Posterior cingulate gyrus (tissue), 11 donors: ENCODE measurements at places on chromosomes 12 and 14.

GRCh38 chr14:60805841-60806430, 71.4 kb downstream of the MNAT1 start:
- DNase-seq: no peak

DNA sequence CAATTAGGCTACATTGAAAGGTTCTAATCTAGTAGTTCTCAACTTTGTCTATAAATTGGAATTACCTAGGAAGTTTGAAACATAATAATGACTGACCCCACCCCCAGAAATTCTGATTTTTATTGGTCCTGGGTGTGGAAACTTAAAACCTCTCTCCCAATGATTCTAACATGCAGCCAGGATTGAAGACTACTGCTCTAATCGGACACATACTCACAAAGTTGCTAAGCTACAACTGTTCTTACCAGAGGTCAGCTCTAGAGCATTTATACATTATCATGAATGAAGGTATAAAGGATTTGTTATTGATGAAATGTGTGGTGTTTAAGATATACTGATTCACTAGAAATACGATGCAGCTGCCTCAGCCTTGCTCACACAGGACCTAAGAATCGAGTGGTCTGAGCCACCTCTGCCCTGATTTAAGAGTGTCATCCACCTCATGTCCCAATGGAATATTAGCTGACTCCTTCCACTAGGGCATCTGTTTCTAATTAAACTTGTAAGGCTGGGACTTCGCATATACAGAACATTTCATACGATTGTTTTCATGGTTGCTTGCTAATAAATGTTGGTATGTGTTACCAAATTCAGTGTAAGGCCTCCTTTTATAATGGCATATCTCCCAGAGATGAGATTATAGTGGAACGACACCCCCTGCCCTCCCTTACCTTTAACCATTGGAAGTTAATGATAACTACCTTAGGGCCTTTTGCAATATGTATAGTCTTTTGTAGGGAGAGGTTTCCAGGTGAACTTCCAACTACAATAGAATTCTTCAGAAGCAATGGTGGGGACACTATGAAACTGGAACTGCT, 410.8 kb upstream of the PDE3A start:
- no peak for DNase-seq

GRCh38 chr12:67056329-67056728, 212.8 kb upstream of the CAND1 start:
- DNase-seq: no peak

DNA sequence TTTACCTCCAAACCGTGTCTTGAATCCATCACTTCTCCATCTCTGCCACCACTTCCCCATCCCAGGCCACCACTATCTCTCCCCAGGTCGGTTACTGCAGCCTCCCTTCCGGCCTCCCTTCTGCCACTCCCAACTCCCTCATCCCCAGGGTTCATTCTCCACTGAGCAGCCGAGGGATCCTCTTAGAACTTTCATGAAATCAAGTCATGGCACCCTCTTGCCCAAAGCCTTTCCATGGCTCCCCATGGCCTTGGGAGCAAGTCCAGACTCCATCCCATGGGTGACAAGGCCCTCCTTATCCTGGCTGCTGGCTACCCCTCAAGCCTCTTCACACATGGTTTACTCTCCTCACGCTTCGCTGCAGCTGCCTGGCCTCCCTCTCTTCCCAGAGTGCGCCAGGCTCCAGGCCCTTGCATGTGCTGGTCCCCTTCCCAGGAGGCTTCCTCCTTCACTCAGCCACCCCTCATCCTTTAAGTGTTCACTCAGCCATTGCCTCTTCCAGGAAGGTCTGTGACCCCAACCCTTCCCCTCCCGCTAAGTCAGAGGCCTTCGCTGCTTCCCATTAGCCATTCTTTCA, 17.9 kb upstream of the SH2B3 start:
- DNase-seq: no peak

DNA sequence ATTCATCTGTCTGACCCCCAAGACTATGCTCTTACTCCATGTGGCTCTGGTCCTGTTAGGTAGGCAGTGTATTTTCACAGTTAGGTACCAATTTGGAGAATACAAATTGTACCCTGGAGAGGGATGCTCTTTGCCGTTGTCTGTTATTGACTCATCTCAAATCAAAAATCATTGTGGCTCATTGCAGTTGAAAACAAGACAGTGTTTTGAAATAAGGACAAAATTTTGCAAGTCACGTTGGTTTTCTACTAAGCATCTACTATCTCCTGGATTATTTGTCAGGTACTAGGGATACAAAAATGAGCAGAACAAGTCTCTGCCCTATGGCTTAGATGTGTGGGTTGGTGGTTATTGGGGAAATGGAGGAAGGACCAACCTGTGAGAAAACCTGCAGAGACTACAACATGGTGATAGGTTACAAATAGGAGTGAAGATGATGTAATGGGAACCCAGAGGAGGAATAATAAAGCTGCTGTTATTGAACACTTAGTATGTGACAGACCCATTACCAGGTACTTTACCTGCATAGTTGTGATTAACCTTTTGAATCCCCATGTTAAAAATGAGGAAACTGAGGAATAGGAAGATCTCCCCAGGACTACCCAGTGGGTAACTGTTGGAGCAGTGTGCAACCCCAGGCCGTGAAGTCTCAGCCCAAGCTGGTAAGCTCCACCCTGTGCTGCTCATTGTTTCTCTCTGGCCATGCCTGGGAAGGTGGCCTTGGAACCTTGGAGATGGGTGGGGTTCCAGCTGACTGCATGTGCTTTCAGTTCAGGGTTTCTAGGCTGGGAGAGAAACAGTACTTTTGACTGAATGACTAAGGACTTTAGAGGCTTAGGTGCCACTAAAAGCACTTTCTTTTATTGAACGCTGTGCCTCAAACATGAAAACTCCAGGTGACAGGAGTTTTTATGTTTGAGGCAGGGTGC, 72.9 kb upstream of the SRSF5 start:
- DNase-seq: no peak

DNA sequence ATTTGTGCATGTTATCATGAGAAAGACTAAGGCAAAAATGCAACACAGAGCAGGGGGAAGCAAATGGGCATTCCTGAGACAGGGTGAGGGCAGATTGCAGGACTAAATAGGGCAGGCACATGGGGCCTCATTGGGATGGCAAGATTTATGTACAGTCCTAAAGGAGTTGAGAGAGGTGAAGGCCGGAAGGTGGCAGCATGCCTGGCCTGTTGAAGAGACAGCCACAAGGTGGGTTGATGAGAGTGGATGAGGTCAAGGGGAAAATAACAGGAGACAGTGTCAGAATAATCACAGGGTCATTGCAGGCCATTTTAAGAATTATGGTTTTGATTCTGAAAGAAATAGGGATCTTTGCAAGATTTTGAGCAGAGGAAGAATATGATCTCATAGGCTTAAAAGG, 21.0 kb downstream of the PAH start:
- DNase-seq: no peak

GRCh38 chr12:75960086-75960910, 71.3 kb downstream of the PHLDA1 start:
- no peak for DNase-seq

GRCh38 chr12:6538420-6539313, 4.3 kb downstream of the GAPDH start:
- DNase-seq: no peak

GRCh38 chr14:79378020-79378419, 833.3 kb downstream of the DIO2 start:
- no peak for DNase-seq

DNA sequence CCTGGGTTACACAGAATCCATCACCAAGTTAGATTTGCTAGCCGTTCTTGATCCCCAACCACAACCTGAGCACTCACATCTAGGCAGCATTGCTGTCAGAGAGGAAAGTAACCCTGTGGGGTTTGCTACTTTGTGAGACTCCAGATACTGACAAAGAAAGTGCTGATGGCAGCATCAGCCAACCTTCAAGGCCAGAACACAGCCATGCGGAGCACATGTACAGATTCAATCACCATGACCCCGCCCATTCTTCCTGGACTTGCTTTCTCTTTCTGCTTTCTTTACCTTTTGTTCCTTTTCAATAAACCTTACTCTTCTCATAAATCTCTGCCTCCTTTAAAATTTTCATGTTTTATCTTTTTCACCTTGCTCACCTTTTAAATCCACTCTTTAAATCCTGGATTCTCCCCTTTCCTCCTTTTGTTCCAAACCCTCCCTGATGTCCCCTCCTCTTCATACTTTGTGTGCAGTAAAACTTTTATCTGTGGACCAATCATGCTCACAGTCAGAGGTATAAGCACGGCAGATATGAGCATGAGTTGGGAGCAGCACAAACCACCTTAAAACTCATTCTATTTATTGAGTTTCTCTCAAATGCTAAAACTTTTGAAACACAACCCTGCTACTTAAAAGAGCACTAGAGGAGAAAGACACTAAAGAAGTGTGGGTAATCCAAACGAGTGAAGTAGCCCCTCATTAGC, 21.9 kb upstream of the CERS5 start:
- DNase-seq: no peak

DNA sequence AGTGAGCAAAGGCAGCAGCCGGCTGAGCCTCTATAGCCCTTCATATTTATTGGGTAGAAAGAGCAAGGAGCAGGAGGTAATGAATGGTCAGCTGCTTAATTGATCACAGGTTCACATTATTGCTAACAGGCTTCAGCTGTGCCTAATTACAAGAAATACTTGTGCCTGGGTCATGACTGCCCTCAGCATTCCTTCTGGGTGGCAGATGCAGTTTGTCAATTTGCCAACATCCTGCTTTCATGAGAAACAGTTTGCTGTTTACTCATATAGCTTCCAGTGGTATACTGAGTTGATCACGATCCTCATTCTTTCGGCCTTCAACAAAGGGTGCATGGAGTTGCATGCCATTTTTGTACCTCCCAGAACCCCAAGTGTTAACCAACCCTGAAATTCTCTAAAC, 81.0 kb upstream of the PLEKHG7 start:
- DNase-seq: no peak

DNA sequence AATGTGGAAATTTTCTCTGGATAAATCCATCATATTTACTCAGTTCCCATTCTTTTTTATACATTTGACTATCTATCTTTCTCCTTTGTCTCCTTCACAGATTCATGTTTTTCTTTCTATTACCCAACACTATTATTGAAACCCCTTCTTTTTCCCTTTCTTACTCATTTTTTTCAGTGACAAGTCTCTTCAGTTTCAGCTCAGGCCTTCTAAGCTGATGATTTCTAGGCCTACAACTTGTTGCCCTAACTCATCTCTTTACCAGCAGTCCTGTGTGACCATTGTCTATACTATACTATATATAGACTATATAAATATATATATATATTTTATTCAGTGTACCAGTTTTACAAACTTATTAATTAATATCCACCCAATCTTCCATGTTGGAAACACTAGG, 31.8 kb downstream of the SLC16A7 start:
- no peak for DNase-seq

DNA sequence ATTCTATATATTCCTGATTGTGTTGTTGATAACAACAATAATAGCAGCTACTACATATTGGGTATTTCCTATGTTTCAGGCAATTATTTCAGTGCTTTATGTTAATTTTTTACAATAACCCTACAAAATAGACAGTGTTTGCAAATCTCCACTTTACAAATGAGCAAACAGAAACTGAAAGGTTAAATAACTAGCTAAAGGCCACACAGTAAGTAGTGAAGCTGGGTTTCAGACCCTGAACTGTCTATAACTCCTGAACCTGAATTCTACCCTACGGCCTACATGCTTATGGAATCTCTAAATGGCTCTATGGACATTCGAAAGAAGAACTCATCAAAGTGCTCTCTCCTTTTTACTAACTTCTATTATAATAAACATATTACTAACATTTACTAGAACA, 19.7 kb upstream of the NUDT4 start:
- DNase-seq: no peak

GRCh38 chr14:69633238-69633637, 21.8 kb downstream of the SUSD6 start:
- DNase-seq: no peak
